NCI-H526 (cell line): ENCODE measurements at places on chromosomes 11 and 22.
A peak's percentile ranks its signal among the peaks of the same experiment; 100 is the strongest.

- no peak for DNase-seq
Measured at GRCh38 chr11:98536023-98536422, 484.7 kb upstream of the CNTN5 start.

GRCh38 chr11:109864151-109864661 is 229.0 kb upstream of the ZC3H12C start:
- no peak for DNase-seq

DNA sequence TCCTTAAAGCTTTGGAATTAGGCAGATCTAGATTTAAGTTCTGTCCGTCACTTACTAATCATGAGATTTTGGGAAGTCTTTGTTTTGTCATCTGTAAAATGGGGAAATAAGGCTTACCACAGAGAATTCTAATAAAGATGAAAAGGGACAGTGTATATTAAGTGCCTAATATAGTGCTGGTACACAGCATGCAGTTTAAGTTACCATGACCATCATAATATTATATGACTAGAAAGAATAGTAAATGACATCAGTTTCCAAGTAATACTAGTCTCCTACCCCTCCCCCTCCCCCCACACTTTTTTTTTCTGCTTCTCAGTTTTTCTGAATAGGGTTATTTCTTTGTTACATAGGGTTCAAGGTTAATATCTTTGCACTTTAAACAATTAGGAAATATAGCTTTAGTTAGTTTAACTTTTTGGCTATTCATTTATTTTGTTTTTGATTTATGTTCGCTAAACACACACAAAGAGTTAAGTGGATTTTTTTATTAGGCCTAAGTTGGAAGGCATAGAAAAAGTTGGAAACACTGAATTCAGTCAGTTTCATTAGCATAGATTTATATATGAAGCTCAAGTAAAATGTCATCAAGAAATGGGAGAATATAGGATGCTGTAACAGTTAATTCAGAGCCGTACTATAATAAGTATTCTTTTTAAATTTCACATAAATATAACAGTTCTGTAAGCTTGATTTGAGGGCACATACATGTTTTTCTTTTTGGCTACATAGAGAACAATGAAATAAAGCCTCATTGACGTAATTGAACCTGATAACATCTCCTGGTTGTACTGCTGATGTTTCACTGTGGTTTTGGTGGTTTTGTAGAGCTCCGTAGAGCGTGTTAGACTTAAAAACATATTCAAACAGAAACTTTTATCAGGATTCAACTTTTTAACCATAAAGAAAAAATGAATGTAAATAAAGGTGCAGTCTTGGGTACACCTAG is 121.2 kb downstream of the PDE3B start:
- DNase-seq, result no peak

GRCh38 chr11:34356576-34356912 is 1.3 kb downstream of the ABTB2 start:
- DNase-seq, result peak; percentile 68

DNA sequence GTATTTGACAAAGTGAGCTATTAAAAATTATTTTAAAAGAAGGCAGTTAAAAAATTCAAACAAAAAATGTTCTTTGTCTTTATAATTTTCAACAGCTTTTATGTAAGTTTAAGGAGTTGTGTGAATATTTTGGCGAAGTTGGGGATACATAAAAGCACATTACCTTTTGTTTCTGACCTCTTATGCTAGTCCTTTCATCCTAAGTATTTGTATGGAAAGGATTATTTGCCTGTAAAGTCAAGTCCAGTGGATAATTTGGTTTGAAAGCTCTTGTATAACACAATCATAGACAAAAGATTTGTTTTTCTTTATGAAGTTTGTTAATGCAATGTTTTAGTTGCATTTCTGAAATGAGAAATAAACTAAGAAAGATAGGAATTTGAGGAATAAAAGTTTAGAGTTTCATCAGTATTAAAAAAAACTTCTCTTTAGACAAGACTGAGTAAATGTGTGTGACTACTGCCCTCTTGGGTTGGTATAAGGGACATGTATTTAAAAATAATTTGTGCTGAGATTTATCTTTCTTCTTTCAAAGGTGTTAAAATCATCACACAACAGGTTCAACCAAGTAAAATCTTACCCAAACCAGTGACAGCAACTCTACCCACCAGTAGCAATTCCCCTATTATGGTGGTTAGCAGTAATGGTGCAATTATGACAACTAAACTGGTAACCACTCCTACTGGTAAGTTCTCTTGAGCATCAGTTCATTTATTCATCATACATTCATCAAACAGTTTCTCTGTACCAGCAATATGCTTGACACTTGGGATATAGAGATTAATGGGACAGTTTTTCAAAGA is 68.2 kb downstream of the EMSY start:
- DNase-seq, result peak; percentile 16

DNA sequence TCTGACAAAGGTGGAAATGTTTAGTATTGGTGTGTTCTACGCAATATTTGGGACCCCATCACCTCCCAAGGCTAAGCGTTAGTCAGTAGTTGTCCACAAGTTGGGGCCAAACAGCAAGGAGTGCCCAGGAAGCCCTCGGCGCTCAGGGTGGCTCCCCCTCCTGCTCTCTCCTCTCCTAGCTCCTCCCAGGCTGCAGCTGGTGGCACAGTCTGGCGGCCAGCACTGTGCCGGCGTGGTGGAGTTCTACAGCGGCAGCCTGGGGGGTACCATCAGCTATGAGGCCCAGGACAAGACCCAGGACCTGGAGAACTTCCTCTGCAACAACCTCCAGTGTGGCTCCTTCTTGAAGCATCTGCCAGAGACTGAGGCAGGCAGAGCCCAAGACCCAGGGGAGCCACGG is 16.8 kb downstream of the CD5 start:
- no peak for DNase-seq

DNA sequence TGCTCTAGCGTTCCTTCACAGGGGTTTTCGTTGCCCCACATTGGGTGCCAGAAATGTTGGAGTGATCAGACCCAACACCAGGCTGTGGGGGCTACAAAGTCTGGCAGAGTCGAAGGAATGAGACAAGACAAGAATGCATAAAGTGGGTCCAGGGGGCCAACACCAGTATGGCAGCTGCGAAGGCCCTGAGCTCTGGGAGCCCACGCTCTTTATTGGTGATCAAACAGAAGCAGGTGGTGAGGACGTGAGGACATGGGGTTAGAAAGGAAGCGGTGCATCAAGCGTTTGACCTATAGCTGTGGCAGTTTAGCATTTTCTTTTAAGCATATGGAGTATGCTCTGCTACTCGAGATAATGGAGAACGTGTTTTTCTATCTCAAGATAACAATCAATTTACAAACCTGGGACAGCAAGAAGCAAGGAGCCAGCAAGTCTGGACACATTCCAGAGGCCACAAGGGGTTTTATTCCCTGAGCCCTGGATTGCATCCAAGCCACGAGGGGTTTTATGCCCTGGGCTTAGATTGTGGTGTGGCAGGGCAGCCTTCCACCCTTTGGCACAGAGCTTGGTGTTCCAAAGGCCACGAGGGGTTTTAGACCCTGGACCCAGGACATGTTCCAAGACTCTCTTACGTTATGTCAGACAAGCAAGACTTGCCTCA is 3.9 kb upstream of the DNAJB13 start:
- no peak for DNase-seq

- no peak for DNase-seq
Measured at GRCh38 chr11:23006730-23007129, 146.5 kb upstream of the CCDC179 start.
